ENCODE measurements at places on chromosomes 12 and 14.
A peak's percentile ranks its signal among the peaks of the same experiment; 100 is the strongest.

DNA sequence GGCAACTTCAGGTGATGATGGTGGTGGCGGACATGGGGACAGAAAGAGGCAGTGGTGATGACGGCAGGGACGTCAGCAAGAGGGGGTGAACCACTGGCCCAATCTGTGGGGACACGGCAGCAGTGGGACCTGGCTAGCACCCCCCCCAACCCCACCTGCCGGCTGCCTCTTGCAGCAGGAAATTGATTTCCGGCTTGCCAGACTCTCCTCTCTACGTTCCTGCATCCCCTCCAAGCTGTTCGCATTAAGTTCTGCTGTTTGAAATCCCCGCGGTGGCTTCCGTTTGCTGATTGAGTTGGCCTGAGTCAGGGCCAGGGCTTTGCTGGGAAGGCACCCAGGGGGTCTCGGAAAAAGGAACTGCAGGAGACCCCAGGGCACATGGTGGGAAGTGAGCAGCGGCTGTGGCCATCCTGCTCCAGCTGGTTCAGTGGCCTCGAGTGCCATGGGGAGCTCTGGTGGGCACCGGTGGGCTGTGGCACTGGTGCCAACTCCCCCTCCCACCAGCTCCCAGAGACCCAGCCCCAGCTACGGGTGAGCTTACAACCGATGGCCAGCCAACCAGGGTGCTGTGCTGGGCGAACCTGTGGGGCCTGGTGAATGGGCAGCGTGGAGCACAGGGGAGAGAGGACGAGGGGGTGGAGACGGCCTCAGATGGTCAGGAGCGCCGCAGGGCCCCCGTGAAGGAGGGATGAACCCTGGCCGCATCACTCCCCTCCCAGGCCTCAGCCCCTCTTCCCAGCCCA lies 14.6 kb upstream of the NUDT14 start:
- DNase-seq: no peak

DNA sequence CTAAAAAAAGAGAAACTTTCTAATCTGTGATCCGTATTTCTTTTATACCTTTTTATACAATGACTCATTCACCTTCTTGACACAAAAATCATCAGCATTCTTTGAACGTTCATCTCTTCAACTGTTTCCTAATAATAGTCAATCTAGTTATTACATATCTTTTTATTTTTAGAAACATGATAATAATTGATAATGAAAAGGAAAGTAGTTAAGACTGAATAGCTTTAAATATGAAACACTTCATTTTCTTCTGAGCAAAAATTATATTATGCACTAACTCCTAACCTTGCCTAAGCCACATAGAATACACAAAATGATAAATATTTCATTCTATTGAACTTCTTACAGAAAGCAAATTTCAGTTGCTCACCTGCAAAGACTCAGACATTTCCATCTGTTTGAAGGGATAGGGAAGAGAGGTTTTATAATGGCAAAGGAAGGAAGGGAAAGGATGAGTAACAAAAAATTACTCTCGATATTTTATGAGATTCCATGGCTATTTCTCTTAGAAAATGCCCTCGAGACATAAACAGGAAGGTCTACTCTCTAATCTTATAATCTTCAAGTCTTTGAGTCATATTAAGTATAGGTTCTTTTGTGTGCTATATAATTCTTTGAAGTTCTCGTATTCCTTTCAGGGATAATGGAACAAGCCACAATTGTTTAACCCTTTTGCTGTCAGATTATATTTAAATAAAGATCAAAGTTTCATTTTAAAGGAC lies 7.5 kb upstream of the KLHL42 start:
- DNase-seq: no peak

DNA sequence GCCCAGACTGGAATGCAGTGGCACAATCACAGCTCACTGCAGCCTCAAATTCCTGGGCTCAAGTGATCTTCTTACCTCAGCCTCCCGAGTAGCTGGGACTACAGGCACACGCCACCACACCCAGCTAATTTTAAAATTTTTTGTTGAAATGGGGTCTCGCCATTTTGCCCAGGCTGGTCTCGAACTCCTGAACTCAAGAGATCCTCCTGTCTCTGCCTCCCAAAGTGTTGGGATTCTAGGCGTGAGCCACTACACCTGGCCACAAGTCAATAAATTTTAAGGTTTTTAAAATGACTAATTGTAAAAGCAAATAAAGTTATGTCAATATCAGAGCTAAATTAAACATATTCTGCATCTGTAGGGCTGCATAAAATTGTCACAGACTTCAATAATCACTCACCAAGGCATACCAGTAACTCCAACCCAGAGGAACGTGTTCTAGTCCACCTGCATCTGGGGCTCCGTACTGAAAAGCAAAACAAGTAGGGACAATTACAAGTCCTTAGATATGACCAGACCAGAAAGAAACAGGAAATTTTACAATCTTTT lies 13.9 kb downstream of the GNS start:
- no peak for DNase-seq

GRCh38 chr12:132446633-132447326 lies 43.2 kb upstream of the FBRSL1 start:
- DNase-seq: no peak

DNA sequence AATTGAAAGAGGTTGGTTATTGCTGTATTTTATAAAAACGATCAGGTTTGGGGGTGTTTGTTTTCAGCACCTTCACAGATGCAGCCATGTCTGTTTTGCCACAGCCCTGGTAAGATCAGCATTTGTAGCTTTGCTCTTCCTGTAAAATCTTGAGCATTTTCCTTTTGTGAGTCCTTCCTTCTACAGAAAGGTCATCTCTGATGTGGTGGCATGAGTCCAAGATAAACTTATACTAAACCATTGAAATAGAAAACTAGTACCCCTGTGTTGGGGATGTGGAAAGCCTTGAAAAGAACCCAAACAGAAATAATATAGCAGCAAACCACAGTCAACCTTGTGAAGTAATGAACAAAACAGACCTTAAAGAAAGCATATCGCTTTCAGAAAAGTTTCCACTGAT lies 85.5 kb downstream of the TGFB3 start:
- no peak for DNase-seq

DNA sequence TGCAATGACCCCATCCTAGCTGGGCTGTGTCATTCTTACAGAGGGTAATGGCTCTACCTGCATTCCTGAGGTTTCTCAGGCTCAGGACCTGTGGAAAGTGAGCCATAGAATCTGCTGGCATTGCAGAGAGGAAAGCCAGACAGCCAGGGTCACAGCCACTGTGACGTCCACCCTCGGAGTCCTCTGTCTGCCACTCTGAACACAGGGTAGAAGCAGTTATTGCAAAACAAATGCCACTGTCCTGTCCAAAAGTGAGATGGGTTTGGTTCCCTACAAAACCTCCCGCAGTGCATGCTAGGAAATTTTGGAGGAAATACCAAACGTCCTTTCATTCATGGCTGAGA lies 37.8 kb downstream of the TNFAIP2 start:
- no peak for DNase-seq

DNA sequence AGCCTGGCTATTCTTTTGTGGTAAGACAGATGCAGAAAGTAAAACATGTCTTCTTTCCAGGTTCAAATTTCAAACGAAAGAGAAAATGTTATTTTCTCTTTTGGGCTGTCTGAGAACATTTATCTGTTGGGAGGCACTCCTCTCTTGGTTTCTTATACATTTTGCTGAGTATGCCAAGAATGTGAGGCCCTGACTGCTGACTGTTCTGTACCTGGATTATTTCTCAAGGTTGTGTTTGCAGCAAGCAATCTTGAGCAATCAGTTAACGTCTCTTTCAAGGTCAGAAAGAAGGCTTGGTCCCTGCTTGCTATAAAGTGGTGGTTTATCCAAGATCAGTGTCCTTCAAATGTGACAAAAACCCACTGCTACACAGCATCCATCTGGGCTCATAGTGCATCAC lies 9.8 kb downstream of the SSTR1 start:
- no peak for DNase-seq

DNA sequence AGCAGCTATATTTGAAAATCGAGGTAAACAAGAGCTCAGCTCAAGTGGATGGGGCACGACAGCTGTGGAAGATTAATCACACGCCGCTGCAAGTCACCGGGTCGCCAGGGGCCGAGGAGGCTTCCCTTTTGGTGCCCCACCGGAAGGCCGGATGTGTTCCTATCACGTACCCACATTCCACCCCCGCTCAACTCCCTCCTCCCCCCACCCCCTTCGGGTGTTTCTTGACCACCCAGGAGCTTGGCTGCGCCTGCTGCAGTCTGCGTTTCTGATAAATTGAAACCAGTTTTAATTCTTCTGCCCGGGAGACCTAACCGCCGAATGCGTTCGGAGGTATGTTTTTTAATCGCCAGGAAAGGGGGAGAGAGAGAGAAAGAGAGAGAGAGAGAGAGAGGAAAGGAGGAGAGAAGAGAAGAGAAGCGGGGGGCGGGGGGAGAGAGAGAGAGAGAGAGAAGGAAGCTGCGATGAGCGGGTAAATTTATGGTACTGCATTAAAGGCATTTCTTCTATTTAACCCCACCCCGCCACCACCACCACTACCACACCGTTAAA lies 1.8 kb downstream of the SLC8A3 start:
- no peak for DNase-seq

DNA sequence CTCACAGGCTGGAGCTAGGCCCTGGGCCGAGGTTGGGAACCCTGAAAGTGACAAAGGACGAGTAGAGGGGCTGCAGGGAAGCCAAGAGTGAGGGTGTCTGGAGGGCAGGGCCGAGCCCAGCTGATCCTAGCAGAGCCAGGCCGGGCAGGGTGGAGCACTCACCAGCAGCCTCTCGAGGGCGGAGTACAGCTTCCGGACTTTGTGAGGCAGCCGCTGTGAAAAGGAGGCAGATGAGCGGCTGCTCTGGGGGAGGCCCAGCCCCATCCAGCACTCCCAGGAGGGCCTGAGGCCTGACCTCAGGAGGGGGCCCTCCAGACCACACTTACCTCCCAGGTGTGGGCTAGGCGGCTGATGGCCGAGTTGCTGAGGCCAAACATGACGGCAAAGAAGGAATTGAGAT lies 14.7 kb upstream of the ENDOU start:
- DNase-seq: no peak

- DNase-seq: no peak
Observed at GRCh38 chr14:74685921-74686678, 26.8 kb downstream of the AREL1 start.

- no peak for DNase-seq
Observed at GRCh38 chr14:51908086-51908485, 47.7 kb downstream of the GNG2 start.

GRCh38 chr14:67580336-67581171 lies 19.5 kb downstream of the PIGH start:
- no peak for DNase-seq

DNA sequence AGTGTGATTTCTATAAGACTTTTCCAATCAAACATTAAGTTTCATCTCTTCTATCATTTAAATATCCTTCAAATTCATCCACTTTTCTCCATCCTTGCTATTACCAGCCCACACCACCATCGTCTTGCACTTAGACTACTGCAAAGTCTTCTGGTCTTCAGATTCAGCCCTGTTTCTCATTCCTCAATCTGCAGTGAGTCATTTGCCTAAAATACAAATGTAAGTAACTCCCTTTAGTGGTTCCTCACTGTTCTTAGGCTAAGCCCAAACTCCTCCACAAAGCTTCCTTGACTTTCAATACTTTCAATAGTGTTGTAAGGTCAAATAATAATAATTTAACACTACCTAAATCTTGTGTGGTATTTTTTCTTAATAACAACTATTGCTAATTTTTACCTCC lies 83.3 kb downstream of the PLEKHG7 start:
- DNase-seq: no peak

- DNase-seq: no peak
Observed at GRCh38 chr14:59294662-59294992, 106.2 kb downstream of the DAAM1 start.

DNA sequence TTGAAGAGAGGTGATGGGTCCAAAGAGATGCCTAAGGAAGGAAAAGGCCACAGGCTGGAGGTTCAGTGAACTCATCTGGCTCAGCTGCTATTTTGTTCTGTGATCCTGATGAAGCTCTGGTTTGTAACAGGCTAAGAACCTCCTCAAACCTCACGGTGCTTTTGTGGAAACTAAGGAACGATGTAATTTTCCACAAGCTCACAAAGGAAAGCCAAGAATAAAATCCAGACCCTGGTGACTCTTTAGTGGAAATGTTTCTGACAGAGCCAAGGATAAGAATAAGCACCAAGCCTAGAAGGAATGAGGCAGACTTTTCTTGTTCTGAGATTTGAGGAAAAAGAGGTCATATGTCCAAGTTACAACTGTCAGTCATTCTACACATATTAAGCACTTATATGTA lies 93.6 kb downstream of the SLC24A4 start:
- DNase-seq: no peak

DNA sequence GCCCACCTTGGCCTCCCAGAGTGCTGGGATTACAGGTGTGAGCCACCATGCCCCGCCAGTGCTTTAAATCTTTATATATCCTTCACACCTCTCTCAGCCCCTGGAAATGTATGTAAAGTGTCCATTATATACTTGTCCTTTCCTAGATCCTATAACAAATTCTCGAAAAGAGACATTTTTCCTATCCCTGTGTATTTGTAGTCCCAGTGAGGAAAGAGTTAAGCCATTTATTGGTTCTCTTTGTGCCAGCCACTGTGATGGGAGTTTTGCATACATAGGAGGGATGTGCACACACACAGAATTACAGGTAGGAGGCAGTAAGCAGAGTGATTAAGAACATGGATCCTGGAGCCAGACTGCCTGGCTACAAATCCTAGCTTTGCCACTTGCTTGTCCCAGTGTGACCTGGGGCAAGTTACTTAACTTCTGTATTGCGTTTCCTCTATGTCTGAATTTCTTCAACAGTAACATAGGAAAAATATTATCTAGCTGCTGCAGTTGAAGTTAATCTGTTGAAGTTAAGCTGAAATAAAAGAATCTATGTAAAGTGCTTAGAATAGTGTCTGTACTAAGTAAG lies 2.1 kb upstream of the RABGGTA start:
- DNase-seq: no peak

DNA sequence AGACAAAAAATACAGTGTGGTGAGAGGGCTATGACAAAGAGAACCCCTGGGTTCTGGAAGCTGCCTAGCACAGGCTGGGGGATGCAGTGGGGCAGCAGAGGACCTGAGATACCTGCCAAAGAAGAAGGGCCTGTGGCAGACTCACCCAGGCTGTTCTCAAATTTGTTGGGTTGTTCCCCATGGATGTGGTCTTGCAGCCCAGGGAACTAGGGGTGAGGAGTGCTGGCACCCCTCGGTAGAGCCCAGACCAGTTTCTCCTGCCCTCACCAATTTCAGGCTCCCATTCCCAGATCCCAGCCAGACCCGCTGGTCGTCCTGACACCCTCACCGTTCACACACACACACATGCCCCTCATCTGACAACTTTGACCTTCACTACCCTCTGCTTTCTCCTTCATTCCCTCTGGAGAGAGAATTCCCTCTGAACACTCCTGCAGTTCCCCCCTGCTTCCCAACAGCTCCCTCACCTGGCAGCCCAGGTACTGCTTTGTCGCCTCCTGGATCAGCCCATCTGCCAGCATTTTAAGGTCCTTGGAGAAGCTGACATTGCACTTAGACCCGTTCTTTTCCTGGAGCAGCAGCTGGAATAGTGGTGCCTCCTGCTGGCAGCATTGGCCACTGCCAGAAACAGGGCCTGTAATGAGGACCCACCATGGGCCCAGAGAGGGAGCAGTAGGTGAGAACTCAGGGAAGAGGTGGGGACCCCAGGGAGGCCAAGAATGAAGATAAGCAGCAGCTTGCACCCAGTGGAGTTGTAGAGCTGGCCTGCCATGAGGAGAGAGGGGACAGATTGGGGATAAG lies 5.9 kb upstream of the GDF11 start:
- peak; percentile 13 for DNase-seq

GRCh38 chr14:104805326-104805678 lies 4.4 kb downstream of the ZBTB42 start:
- DNase-seq: peak; percentile 78

- DNase-seq: no peak
Observed at GRCh38 chr14:33362934-33363333, 424.3 kb downstream of the NPAS3 start.
